NCI-H1105 (cell line): ENCODE measurements at places on chromosomes 7 and 10.

- DNase-seq, result no peak
These were observed 33.3 kb downstream of the GET4 start for GRCh38 chr7:909358-910329.

DNA sequence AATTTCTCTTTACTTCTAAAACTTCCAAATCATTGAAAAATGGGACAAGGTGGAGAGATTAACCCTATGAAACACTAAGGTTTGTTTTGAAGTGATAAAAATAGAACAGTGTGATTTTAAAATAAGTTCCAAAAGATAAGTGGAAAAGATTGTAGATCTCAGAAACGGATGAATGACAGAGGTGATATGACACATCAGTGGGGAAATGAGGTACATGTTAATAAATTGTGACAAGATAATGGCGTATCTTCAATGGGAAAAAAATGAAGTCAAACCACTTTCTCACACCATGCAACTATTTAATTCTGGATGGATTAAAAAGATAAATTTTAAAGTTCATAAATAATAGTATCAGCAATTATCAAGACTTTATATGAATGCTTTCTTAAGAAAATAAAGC lies 159.7 kb upstream of the VWC2 start:
- DNase-seq, result no peak

DNA sequence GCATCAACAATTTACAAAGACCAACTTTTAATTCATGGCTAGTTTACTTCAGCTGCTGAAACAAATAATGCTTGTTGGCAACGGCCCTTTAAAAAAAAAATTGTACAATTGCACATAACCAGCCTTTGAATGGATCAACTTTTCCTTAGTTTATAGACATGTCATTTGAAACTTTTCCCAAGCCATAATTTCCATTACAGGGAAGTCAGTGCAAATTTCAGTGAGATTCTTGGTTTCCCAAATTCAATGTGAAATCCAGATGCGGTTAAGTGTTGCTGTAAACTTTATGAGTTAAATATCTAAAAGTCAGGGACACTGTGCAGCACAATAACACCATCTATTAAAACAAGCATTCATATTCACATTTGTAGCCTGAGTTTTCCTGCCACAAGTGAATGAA lies 182.2 kb downstream of the JAZF1 start:
- DNase-seq, result no peak

DNA sequence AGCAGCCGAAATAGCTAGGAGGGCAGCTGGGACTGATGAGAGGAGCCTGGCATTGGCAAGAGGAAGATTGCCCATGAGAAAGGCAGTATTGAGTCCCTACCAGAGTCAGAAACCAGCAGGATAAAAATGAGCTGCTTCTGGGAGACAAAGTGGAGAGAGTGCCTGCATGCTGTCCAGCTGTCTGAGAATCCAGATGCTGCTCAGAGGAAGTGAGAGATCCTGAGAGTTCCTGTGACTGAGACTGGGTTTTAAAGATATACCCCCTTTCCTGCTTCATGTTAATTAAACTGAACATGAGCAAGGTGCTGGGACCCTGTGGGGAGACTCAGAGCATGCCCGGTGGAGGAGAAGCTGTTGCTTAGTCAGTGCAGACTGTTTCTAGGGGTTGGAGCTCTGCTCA lies 107.5 kb downstream of the KIF20B start:
- no peak for DNase-seq

GRCh38 chr10:104707602-104708459 lies 66.7 kb downstream of the SORCS3 start:
- peak; percentile 83 for DNase-seq

DNA sequence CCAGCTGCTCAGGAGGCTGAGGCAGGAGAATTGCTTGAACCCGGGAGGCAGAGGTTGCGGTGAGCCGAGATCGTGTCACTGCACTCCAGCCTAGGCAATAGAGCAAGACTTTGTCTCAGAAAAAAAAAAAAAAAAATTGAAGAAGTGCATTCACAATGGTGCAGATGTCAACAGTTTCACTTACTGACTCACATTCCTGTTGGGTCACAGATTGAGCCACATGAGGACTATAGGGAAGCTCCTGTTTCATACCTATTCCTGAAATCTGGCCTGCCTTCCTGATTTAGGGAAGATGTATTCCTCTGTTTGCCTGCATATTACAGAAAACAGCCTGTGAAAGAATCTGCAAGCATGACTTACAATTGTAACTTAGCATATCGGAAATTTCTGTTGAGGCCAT lies 78.2 kb downstream of the AKR1C4 start:
- no peak for DNase-seq

DNA sequence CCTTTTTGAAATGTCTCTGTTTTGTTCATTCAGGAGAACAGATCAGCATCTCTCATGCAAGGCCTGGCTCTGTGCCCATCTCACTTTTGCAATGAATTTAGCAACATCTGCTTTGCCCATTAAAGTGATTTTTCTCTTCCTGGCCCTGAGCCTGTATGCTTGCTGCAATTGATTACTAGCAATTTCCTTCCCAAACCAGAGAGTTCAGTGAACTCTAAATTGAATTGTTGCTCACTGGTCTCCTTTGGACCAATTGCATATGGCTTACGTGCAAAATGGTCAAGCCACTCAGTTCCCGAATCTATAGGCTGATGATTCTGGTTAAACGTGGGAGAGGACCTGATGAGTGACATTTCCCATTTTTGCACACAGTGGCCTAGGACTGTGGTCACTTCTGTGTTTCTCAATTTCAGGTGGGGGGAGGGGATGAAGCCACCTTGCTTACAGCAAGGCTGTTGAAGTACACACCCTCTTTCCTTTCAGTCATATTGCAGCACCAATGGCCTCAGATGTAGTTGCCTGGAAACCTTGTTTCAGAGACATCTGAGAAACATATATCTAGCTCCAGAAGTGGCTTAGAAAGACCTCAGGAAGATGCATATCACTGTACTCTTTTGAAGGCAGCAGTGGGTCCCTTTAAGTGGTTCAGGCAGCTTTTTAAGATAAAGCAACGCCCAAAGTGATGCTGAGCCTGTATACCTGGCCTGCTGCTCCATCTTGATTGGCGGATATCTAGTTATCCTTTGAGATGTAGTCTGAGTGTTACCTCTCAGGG lies 201.4 kb downstream of the PTEN start:
- no peak for DNase-seq

DNA sequence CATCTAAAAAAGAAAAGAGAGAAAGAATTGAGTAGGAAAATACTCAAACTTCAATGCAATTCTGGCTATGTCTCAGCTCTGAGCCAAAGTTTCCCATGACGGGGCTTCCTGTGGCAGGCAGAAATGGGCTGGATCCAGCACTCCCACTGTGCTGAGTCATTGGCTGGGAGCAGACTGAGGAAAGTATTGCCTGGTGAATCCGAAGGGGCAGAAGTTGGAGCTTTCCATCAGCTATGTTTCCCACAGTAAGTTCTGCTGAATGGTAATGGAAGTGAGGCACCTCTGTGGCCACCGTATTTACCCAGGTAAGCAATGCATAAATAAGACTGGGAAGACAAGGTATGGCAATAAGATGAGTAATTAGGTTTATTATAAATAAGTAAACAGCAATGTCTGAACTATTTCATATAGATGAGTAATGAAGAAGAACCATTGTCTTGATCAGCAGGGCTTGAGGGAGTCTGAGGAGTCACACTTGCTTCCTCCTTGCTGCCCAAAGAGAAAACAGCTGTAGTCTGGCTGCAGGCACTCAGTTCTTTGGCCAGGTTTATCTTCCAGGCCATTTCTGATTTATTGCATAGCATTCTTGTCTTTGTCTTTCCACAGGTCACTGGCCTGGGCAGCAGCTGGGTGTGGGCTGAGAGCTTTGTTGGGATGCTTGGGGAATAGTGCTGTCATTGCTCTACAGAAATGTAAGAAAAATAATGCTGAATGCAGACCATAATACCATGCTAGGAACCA lies 255.3 kb downstream of the DNAJB9 start:
- no peak for DNase-seq

DNA sequence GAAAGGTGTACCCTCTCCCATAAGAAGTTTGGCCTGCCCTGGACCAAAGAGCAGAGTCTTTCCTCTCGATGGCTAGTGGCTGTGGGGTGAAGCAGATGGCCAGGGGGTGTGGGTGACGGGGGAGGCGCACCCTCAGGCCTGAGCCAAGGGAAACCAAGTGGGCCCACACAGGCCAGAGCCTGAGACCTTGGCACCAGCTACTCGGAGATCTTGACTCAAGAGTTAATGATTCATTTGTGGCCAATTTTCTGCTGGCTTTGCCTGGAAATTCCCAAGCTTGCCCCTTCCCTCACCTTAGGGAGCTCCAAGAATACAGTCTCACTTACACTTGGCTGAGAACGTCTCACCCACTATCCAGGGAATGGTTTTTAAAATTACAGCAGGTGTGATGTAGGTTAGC lies 42.7 kb downstream of the ZMIZ1 start:
- no peak for DNase-seq

- DNase-seq, result no peak
These were observed 617.4 kb downstream of the CCSER2 start for GRCh38 chr10:84945791-84946190.

DNA sequence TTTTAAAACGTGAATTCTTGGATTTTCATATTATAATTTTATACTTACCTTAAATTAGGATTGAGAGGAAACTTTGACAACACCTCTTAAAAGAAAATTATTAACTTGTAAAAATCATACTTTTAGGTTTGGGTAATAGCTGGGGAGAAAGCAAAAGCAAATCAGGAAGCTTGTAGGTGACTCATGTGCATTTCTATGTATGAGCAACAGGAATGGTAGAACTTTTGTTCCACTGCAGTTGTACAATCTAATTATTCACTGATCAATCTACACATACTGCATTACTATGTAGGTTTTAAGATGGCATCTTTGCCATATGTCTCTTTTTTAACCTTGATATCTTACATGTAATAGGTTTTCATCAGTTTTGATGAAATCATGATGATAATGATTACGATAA lies 223.2 kb downstream of the PRKG1 start:
- DNase-seq, result no peak

DNA sequence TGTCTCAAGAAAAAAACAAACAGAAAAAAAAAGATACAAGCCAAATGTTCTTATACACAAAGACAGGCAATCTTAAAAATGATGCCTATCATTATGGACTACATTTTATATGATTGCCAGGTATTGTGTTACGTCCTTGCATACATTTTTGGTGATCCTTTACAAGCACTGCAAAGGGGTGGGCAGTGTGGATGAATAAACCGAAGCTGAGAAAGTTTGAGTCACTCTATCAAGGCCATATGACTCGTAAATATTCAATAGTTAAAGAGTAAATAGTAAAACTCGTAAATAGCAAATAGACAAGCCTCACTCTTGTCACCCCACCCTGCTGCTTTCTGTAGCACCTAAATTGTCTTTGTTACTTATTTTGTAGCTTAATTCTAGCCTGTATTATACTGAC lies 326.2 kb downstream of the FRMD4A start:
- no peak for DNase-seq

DNA sequence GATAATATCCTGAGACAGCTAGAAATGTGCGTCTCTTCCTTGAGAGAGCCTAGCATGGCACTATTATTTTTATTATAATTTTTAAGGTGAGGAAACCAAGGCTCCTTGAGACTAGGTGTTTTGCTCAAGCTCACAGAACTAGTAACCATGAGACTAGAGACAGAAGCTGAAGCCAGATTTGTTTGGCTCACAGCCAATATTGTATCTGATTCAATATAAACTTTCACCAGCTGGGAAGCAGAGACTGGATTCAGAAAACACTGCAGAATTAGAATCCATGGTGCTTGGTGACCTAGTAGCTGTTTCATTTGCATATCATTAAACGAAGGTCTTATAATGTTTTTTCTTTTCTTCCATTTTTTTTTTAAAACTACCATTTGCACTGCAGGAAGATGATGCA lies 64.4 kb downstream of the DNAJB9 start:
- no peak for DNase-seq

- no peak for DNase-seq
These were observed 26.5 kb upstream of the GOT1 start for GRCh38 chr10:99456931-99457288.

- no peak for DNase-seq
These were observed 368.4 kb upstream of the ZMIZ1 start for GRCh38 chr10:78700413-78700812.
